Right ventricle myocardium superior (tissue), 1 donor: ENCODE measurements at places on chromosomes 3 and 15. TPM values are rescaled to one million over a fixed set of nuclear protein-coding genes. Genes with fewer than 3 reads are reported as not detected.

DNA sequence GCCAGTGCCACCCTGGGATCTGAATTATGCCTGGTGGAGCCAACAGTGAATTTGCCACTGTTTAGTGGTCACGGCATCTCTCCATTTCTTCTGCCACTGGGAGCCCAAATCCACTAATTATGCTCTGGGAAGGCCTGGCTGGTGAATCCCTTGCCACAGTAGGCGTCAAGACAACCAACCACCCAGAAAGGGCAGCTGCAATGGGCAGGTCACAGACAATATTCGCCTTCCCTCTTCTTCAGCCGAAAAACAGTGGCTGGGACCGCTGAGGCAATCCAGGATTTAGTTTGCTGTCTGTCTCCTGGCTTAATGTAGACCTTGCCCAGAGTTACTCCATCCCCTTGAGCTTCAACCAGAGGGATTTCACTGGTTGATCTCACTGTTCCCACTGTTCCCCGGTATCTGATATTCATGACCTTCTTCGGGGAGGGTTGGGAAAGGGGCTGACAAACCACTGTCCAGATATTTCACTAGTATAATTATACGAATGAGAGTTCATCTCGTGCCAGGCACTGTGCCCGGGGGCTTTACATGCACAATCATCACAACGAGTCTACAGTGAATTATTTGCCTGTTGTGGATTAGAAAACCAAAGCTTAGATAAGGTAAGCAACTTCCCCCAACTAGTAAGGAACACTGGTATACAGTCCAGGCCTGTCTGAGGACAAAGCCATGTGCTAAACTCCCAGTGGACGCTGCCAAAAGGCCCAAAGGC, 49.9 kb upstream of the RAB6B start:
- DNase-seq, result no peak

ABTB1 gene
- total RNA-seq, result 33.0 TPM

LRRIQ4 gene
- total RNA-seq, result not detected

CRTAP gene
- total RNA-seq, result 80.7 TPM

IGSF11 gene
- 2.9 TPM for total RNA-seq

SLC26A6 gene
- total RNA-seq, result 10.8 TPM
